ENCODE measurements at places on chromosomes 7 and 10. TPM values are rescaled to one million over a fixed set of nuclear protein-coding genes. Genes with fewer than 3 reads are reported as not detected.

- DNase-seq: no peak
Observed at GRCh38 chr7:151371266-151371665, 29.7 kb downstream of the NUB1 start.

DNA sequence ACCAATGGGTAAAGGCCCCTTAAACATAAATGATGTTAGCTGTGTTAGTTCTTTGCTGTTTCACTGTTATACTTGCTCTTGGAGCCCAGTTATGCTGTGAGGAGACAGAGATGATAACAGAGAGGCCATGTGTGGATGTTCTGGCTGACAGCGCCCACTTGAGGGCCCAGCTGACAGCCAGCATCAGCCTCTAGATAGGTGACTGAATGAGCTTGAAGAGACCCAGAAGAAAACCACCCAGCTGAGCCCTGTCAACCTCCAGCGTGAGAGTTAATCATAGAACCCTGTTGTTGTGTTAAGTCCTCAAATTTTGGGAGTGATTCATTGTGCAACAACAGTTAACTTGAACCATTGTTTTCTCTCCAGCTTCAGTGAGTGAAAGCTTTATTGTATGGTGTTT, 91.7 kb downstream of the GLRX3 start:
- no peak for DNase-seq

DNA sequence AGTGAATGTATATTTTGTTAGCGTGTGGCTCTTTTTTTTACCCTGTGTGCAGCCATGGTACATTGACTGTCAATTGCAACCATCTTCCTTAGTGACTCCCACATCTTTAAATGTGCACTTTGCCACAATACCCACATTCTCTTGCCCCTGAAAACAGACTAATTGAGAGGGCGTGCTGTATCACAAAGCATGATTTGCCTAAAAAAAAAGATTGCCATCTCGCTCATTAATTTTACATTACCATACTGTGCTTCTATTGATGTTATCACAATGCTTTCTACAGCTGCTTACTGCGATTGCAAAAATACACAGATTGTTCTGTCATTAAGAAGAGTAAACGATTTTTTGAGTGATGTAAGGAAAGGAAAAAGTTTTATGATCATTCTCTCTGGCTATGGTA, 613.1 kb upstream of the NRP1 start:
- no peak for DNase-seq

GRCh38 chr7:149774237-149775175, 1.1 kb upstream of the ZNF467 start:
- DNase-seq: peak; percentile 30

- DNase-seq: no peak
Observed at GRCh38 chr10:76302961-76303630, 871.7 kb downstream of the LRMDA start.

- no peak for DNase-seq
Observed at GRCh38 chr7:66778201-66778600, 37.7 kb downstream of the RABGEF1 start.

The DKK1 gene
- total RNA-seq: 9.3 TPM

DNA sequence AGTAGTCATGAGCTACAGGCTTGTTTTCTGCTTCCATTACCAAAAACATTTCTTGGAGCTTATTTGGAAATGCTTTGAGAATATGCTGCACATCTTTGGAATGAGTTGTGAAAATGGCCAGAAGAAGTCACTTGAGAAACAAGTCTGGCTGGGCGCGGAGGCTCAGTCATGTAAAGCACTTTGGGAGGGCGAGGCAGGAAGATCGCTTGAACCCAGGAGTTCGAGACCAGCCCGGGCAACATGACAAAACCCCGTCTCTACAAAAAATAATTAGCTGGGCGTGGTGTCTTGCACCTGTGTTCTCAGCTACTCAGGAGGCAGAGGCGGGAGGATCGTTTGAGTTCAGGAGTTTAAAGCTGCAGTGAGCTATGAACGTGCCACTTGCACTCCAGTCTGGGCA, 882 bp upstream of the CHCHD1 start:
- no peak for DNase-seq

DNA sequence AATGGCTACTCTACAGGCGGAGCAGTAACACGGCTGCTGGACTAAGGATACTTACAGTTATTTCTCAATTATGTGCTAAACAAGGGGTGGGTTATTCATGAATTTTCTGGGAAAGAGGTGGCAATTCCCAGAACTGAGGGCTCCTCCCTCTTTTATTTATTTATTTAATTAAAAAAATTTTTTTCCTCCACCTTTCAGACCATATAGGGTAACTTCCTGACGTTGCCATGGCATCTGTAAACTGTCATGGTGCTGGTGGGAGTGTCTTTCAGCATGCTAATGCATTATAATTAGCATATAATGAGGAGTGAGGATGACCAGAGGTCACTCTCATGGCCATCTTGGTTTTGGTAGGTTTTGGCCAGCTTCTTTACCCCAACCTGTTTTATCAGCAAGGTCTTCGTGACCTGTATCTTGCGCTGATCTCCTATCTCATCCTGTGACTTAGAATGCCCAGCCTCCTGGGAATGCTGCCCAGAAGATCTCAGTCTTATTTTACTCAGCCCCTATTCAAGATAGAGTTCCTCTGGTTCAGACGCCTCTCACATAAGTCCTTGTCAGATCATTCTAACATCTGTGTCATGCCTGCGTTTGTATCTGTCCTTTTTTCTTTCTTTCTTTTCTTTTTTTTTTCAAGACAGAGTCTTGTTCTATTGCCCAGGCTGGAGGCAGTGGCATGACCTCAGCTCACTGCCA, 15.9 kb upstream of the STOX1 start:
- DNase-seq: no peak

- peak; percentile 14 for DNase-seq
Observed at GRCh38 chr10:113273181-113274163, 279.4 kb upstream of the HABP2 start.

DNA sequence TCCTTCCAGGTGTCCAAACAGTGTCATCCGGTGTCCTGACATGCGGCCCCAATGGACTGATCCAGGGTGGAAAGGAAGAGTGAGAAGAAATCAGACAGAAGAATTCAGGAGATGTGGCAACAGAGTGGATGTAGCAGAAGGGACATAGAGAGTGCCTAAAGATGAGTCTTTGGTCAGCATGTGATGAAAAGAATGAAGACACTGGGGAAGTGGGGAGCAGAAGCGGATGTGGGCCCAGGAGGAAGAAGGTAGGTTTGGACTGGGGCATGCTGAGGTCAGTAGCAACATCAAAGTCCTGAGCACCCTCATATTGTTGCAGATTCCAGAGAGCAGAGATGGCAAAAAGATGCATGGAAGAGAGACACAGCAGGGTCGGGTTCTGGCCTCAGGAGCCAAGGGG, 71.8 kb upstream of the STEAP1B start:
- DNase-seq: no peak

- no peak for DNase-seq
Observed at GRCh38 chr10:112969542-112969941, 19.5 kb downstream of the TCF7L2 start.

DNA sequence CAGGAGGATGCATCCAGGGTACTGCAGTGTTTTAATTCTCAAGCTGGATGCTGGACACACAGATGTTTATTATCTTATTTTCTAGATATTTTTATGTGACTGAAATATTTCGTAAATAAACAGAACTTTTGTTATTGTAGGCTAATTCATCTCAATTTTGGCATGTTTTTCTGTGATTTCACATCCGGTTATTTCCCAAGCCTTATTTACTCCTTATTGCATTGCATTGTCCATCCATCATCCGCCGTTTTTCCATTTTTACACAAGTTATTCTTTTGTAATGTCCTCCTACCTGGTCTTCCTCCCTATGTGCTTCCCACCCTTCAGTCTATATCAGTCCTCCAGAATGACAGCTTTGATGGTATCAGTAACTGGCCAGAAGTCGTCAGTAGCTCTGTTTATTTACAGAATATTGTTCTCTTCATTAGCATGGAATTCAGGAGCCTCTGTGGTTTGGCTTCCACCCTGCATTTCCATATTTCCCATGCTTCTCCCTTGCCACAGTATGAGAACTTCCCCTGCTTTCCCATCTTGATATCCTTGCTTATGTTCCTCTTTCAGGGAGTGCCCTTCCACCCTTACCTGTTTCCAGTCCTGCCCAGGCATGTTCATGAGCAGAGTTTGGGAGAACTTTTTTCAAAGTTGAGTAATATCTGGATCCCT, 16.1 kb downstream of the GNAI1 start:
- no peak for DNase-seq

DNA sequence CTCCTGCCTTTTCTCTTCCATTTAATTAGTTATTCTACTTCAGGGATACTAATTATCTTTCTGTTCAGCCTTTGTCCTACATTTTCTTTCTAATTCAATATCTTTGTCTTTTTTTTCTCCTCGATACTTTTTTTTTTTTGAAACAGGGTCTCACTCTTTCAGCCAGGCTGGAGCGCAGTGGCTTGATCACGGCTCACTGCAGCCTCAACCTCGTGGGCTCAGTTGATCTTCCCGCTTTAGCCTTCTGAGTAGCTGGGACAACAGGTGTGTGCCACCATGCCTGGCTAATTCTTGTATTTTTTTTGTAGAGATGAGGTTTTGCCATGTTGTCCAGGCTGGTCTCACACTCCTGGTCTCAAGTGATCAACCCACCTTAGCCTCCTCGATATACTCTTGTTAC, 38.9 kb downstream of the CCSER2 start:
- DNase-seq: no peak

The SFRP4 gene
- total RNA-seq: 0.43 TPM
